ENCODE measurements at places on chromosomes 5 and 9.

DNA sequence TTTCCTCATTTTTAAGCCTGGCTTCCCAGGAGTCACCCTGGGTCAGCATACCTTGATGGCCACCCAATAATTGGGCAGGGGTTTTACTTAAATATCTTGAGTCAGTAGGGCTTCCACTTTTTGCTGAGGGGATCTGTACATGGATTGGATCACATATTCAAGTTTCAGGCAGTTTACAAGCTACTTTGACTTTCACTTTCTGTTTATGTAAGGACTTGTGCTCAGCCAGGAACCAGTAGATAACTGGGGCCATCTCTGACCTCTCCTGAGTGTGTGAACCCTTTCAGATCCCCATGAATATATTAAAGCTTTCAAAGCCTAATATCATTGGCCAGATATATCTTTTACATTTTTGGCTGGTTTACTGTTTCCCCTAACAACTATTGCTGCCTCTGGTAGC is 45.1 kb downstream of the SLCO6A1 start:
- no peak for DNase-seq

DNA sequence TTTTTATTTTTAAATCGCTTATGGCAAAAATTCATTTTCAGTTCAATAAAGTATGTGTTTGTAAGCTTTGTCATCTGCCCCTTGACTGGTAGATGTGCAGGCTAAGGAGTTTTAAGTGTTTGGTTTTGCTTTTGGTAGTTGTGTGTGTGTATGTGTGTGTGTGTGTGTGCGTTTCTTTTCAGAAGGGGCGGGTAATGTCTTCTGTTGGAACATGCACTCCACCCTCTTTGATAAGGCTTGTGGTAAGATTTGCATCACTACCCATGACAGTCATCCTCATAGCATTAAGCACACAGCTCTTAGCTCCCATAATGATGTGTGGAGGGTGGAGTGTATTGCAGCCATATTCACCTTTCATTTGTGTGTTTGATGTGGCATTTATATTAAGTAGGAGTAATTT is 92.1 kb upstream of the FSD1L start:
- peak; percentile 69 for DNase-seq

DNA sequence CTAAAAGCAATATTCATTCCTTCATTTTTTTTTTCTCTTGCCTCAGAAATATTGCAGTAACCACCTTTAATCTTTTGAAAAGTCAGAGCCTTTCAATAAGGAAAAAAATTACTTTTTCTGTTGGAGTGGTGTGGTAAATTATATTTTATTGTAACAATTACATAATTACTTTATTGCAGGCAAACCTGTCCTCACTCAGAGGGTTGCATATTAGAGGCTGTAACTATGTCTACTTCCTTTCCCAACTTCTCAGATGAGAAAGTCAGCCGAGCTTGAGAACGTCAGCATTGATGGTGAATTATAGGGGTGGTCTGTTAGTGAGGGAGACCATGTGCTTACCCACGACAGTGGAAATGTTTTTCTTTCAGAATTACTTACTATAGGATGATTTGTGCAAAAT is 611.8 kb downstream of the KIF4B start:
- no peak for DNase-seq

GRCh38 chr5:91494447-91494996 is 111.4 kb upstream of the ARRDC3 start:
- DNase-seq, result no peak

DNA sequence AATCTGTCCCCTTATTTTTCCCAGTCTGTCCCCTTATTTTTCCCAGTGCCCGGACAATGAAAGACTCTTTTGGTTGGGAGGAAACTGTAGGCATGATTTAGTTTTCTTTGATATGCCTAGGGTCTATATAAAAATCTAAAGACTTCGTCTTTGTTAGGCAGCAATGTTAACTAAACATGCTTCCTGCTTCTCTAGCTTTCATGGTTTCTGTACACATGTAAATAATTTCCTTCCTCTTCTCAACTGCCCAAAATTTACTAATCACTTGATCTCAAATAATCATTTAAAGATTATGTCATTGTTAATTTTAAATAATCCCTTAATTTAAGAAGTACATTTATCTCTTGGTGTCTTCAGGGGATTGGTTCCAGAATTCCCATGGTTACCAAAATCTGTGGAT is 47.8 kb upstream of the RAPGEF6 start:
- no peak for DNase-seq

GRCh38 chr5:126852091-126852571 is 75.2 kb downstream of the LMNB1 start:
- no peak for DNase-seq

- DNase-seq, result peak; percentile 54
Measured at GRCh38 chr5:51380603-51381207, 2.5 kb upstream of the ISL1 start.
